ENCODE measurements at places on chromosomes 4 and X.
A peak's percentile ranks its signal among the peaks of the same experiment; 100 is the strongest.

- no peak for DNase-seq
Observed at GRCh38 chr4:110087070-110087708, 111.2 kb downstream of the ELOVL6 start.

DNA sequence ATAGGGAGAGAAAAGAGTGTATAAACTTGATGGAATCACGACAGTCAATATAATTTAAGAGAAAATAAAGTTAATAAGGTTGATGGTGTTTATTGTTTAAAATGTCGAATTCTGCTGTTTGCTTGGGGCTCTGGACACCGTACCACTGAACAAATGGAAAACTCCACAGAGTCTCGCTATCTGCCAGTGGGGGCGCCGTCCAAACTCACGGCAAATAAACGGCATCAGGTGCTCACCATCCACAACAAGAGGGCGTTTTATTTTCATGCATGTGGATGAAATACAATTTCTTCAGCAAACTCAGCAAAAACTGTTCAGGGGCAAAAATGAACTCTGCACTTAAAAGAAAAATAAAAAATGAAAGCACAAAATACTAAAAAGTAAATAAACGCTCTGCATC is 46.6 kb upstream of the FAM47C start:
- no peak for DNase-seq

DNA sequence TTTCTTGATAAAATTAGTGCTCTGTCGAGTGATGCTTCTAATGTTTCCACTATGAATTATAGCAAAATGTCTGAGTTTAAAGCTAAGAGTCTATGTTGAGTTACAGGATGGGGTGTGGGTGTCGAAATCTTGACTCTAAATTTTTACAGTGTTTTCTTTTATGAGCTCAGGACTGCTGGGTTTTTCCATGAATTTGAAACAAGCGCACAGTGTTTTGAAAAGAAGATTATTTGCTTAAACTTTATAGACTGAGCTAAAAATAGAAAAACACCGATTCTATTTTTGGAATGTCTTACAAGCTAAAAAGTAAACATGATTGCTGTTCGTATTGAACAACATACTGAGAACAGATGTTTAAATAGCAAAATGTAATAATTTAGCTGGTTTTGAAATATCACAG is 7.5 kb downstream of the PTTG2 start:
- DNase-seq = no peak

DNA sequence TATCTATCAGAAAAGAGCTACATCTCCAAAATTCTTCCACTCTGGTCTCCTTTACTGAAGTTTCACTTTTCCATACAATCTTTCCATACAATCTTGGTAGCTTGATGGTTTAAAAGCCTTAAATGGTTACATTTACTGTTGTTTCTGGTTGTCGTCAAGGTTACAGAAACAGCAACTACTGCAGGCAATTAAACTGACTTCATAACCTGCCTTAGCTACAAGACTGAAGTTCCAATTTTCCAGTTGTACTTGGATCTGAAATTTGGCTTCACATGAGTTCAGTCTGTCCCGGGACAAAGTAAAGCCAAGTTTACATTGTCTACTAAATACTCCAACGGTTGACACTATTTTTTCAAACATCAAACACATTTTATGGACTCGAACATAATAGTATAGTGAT is 326.4 kb downstream of the ANKRD50 start:
- no peak for DNase-seq

DNA sequence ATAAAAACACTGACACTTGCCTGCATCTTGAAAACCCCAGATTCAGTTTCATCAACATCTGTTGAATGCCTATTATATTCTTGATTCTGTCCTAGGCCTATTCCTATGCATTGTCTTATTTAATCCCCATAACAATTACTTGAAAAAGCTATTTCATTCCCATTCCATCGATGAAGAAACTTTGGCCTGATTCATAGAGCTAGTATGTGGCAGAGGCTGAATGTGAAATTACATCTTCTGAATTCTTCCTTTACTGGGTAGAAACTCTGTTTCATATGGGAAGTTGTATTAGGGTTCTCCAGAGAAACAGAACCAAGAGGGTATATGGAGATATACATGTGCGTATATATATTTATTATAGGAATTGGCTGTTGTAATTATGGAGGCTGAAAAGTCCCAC is 35.0 kb upstream of the SLC4A4 start:
- DNase-seq = no peak

GRCh38 chr4:117093571-117093970 is 8.2 kb upstream of the TRAM1L1 start:
- DNase-seq = no peak

- DNase-seq = no peak
Observed at GRCh38 chr4:17662694-17663093, 48.3 kb downstream of the MED28 start.

DNA sequence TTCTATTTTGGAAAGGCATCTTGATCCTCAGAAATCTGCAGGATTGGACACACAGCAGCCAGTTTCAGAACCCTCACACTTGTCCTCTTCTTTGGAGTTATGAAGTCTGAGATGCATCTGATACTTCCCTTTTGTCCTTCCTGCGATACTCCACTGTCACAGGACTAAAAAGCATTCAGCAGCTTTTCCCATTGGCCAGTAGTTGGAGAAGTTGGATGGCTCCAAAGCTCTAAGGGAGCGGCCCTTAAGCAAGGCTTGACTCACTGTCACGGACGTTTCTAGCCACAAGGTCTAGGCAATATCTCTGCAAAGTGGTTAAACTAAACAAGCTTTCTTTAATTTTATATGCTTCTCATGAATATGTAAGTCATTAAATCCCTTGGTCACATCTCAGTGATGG is 417.0 kb downstream of the AFF2 start:
- no peak for DNase-seq

DNA sequence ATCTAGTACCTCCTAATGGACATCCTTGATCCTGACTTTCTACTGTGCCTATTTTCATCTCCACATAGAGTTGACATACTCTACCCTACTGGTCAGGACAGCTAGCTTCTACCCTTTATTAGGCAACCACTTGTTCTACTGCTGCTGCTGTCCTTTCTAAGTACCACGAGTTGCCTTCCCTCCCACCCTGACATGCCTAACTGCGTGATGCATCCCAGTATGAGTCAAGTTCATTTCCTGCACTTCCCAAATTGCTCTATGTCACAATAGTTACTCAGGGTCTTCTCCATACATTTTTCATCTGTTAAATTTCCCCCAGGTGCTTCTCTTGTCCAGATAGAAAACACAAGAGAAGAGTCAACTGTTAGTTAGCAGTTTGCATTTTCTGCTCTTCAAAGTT is 133.4 kb downstream of the TBC1D19 start:
- DNase-seq = no peak

DNA sequence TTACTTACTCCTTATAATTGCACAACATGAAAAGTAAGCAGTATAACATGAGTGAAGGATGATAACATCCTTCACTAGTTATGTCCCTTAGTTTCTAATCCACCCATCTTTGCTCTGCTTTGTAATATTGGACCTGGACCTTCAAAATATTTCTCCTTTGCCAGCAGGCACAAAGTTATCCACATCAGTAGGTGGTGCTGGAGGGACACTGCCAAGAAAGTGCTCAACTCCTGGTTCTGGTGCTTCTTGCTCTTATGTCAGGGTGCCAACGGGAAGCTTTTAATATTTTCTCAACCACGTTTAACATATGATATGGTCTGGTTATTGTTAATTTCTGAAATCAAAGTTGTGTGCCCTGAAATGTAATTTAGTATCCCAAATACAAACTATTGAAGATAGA is 49.1 kb downstream of the TMEM165 start:
- DNase-seq = no peak

GRCh38 chrX:103614999-103615398 is 7.2 kb downstream of the TCEAL3 start:
- DNase-seq = no peak

DNA sequence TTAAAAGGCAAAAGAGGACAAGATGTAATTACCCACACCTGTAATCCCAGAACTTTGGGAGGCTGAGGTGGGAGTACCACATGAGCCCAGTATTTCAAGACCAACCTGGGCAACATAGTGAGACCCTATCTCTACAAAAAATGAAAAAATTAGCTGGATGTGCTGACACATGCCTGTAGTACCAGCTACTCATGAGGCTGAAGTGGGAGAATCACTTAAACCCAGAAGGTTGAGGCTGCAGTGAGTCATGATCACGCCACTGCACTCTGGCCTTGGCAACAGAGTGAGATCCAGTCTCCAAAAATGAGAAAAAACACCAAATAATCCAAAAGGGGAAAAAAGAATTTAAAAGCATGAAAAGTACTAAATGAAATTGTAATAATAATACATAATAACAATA is 30.8 kb downstream of the NR0B1 start:
- no peak for DNase-seq

- DNase-seq = no peak
Observed at GRCh38 chrX:45758319-45758718, 557.6 kb upstream of the DIPK2B start.

DNA sequence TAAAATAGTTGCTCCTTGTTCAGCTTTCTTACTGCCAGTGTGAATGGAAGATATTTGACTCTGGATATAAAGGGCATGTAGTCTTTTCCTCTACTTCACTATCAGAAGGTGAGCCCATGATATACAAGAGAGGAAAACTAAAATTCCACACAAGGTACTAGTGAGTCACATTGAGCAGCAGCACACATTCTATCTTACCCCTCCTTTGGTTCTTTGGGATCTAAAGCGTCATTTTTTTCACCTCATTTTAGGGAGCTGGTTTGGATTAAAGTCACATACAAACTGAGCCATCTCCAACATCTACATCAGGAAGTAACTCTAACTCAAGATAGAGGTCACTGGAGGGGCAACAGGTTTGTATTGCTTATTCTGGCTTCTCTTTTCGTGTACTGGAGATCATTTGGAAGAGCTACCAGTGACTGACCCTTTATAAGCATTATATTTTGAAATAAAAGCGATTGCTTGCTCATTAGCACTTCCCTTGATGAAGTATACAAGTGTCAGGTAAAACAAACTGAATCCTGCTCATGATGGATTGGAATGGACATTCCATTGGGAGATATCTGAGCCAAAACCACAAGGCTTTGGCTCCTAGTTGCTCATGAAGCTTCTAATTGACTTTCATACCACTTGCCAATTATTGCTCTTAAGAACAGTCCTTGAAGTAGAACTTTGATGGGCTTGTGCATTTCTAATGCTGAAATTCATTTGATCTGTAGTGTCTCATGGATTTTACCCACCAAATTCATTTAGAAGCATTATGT is 124.1 kb downstream of the SPCS3 start:
- no peak for DNase-seq

DNA sequence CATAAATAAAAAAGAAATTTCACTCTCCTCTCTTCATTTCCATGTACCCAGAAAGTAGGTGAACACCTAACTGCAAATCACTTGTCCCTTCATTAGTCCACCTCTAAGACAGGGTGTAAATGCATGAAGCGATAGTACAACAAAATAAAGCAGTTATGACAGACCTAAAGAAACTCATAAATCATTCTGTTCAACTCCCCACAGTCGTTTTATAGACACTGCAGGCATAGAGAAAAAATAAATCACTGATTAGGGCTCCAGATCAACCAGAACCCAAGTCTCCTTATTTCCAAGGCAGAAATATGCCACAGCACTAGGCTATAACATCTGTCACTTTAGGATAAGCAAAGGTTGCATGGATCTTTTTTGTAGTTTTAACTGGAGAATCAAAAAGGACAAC is 3.0 kb downstream of the RASGEF1B start:
- DNase-seq = no peak

- DNase-seq = no peak
Observed at GRCh38 chrX:46716796-46717195, 42.1 kb downstream of the SLC9A7 start.

DNA sequence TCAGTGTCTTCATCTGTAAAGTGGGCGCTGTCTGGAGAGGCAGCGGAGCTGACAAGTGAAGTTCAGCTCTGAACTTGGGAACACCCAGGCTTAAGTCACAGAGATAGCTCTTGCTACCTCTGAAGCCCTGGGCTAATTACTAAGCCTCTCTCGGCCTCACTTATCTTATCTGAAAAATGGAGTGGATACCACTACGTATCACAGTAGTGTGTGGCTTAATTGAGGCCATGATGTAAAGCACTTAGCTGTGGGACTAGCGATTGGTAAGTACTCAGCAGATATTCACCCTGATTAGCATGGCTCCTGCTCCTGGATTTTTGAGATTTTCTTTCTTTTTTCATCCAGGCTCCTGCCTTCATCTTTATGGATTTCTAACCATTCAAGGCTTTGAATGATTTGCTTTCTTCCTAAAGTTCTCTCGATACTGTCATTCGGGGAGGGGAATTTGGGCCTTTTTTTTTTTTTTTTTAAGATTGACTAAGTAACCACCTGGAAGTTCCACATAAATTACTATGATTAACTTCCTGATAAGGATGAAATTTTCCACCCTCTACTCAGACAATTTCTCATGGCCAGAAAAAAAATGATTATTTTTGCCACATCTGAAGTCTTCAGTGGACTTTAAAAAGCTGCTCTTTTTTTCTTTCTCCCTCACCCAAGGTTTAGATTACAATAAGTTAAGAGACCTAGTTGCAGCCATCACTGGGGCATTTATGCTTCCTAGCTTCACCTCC is 17.1 kb downstream of the LDB2 start:
- DNase-seq = no peak

GRCh38 chr4:2290974-2291704 is 29.2 kb upstream of the MXD4 start:
- peak; percentile 75 for DNase-seq

GRCh38 chrX:49071877-49072711 is 1.7 kb downstream of the PRAF2 start:
- no peak for DNase-seq

DNA sequence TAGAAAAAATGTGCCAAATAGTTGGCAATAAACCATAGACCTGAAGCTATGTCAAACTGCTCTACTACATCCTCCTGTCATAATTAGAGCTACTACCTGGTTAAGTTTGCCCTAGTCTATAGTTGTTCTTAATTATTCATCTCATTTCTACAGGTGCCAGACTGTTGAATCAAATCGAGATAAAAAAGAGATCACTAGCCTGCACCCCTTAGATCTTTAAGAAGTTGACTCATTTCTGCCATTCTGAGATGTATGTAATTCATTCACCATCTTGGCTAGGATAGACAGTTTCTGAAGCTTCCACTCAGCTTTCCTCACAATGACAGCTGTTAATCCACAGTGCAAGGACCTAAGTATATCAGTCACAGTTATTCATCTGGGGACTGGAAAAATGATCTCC is 452.1 kb upstream of the BOD1L1 start:
- no peak for DNase-seq

DNA sequence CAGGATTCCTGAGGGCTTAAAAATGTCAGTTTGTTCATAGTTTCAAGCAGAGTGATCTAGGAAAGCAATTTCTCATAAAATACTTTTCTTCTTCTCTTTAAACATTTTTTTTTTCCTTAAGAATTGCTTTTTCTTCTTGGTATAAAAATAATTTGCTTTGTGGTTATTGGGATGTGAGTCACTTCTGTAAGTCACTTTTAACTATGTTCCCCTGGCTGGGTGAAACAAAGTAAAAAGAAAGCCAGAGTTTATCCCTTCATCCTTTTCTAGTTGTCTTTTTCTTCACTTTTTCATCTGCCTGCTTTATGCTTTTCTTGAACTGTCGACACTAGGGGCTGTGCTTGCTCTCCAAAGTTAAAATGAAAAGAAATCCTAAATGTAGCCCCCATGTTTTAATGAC is 33.5 kb downstream of the ARSJ start:
- no peak for DNase-seq

All from T-helper 9 cell (primary cell).